ENCODE measurements at places on chromosomes 7 and 10.
A peak's percentile ranks its signal among the peaks of the same experiment; 100 is the strongest.

DNA sequence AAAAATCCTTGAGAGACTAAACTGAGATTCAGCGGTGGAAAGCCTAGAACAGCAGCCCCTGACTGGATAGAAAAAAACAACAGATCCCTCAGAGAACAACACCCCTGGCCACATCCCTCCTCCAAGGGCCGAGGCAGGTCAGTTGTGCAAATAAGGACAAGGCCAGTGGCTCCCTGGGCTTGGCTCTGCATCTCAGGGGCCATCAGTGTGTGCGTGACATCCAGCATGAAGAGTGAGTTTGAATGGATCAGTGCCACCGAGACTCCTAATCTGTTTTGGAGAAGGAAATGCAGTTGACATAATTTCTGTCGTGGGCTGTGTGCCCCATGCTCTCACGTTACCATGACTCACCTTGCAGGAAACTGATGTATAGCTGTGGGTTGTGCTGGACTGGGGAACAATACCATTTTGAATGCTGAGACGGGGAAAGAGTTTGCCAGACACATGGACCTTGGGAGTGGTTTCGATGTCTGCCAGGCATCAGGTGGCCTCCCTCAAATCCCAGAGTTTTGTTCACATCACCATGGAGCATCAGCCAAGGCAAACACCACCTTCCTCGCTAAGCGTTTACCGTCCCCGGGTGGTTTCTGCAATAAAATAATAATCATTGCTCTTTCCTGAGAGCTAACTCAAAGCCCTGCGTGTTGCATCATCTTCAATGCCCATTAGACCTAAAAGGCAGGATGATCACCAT lies 153.2 kb upstream of the FZD8 start:
- no peak for DNase-seq

DNA sequence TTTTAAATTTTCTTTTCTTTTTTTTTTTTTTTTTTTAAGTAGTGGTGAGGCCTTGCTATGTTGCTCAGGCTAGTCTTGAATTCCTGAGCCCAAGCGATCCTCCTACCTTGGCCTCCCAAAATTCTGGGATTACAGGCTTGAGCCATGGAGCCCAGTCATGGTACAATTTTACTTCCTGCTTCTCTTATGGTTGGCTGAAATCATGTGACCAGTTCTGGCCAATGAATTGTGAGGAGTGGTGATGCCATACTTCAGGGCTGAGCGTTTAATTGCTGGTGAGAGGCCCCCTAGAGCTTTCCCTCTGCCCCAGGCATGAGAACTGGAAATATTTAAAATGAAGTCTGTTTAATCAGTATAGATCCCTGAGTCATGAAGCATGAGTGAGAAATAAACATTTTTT lies 22.2 kb upstream of the BAIAP2L1 start:
- peak; percentile 67 for DNase-seq

- DNase-seq = no peak
Observed at GRCh38 chr7:128017862-128018845, 13.1 kb downstream of the LRRC4 start.

- DNase-seq = peak; percentile 39
Observed at GRCh38 chr7:119545118-119545517, 727.9 kb upstream of the KCND2 start.

GRCh38 chr7:48742079-48742798 lies 182.1 kb upstream of the CDC14C start:
- DNase-seq = no peak

- DNase-seq = no peak
Observed at GRCh38 chr7:80335511-80336231, 176.2 kb downstream of the GNAT3 start.

GRCh38 chr10:45238896-45239295 lies 76.5 kb downstream of the OR13A1 start:
- DNase-seq = no peak

- no peak for DNase-seq
Observed at GRCh38 chr7:42164881-42165428, 72.1 kb downstream of the GLI3 start.

DNA sequence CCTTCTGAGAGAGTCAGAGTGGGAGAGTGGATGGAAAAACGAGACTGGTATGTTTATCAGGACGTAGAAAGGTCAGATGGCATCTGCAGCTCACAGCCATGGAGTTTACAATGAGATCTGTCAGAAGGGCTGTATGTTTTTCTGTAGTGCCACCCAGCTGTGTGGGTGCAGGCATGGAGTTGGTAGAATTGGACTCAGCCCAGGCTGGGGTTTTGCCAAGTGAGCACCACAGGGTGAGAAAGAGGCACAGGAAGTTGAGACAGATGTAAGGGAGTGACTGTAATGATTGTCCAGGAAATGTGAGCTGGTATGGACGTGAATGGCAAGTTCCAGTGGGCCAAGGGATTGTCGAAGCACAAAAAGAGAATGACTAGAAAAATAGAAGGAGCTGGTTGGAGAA lies 9.1 kb upstream of the ZYX start:
- DNase-seq = peak; percentile 83

DNA sequence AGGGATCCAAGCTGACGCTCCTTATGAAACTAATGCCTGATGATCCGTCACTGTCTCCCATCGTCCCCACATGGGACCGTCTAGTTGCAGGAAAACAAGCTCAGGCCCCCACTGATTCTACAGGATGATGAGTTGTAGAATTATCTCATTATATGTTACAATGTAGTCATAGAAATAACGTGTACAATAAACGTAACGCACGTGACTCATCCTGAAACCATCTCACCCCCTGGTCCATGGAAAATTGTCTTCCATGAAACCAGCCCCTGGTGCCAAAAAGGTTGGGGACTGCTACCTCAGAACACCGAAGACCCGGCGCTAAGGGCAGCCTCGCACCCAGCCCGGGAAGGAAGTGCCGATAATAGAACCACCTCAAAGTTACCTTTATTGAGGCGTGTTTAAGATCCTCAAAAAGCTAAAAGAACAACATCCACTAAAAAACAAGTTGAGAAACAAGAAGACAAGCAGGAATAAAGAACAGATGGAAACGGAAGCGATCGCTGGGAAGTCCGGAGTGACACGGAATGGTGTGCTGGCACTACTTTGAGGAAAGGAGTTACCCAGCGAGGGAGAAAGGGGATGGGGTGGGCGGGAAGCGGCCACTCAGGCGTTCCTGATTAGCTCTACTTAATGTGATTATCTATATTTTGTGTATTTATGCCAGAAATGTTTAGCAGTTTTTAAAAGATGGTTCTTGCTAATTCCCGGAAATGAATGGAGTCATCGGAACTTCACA lies 50.1 kb upstream of the PRKAR1B start:
- DNase-seq = no peak

GRCh38 chr10:87669752-87670151 lies 10.1 kb downstream of the PAPSS2 start:
- DNase-seq = no peak

Data from SK-MEL-5 (cell line).